ENCODE measurements at places on chromosomes 3 and 15. TPM values are rescaled to one million over a fixed set of nuclear protein-coding genes. Genes with fewer than 3 reads are reported as not detected.

Gene CD96
- not detected for total RNA-seq

- no peak for DNase-seq
Measured at GRCh38 chr3:194612221-194612620, 21.0 kb downstream of the TMEM44 start.

Gene NCEH1
- 41.2 TPM for total RNA-seq

DNA sequence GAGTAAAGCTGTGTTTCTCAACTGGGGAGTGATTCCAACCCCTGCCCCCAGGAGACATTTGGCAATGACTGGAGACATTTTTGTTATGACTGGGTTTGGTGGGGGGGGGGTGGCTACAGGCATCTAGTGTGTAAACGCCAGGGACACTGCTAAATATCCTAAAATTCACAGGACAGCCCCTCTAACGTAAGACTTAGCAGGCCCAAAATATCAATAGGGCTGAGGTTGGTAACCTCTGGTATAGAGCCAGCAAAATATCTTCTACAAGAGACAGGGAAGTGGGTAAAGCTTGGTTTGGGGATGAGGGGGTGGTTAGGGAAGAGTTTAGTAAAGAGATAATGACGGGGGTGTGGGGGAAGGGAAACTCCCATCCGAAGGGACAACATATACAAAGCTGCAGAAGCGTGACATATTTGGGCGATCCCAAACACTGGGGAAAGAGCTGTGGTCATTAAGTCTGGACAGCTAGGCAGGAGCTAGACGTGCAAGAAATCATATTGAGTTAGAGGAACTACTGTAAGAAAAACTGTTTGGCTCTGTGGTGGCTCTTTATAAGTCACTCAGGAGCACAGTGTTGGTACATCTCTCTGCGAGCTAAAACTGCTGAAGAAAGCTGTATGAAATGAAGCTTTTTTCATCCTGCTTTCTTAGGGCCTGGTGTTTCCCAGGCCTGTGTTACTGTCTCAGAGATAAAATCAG lies 697 bp upstream of the TRIM69 start:
- peak; percentile 44 for DNase-seq

Gene ISL2
- not detected for total RNA-seq

GRCh38 chr3:170178651-170179050 lies 2.9 kb downstream of the PHC3 start:
- DNase-seq: no peak

DNA sequence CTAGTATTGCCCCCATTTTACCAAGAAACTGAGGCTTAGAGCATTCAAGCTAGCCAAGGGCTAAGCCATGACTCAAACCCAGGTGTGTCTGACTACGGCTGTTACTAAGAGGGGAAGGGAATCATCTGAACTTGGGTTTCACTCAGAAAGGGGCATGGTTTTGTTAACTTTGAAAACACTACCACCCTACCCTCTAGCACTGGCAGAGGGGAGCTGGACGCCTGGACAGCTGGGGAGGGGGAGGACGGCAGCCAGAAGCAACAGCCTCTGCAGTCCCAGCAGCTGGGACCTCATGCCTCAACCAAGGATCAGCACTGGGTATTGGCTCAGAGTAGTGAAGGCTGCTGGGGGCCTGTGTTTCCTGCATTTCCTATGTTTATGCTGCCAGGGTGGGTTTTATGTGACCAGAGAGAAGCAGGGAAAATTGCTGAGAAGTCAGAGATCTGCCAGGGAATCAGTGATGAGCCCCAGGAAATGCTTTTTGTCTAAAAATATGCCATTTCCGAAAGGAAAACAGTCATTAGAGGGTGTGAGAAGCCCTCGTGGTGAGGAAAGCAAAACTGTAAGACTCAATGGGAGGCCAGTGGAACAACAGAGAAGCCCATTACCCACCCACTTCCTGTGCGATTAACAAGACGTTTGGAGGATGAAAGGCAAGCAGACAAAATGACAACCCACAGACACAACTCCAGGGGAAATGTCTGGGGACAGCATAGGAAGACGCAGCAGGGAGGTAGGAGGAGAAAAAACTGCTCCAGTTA lies 41.2 kb downstream of the LIPC start:
- no peak for DNase-seq

Gene RAF1
- total RNA-seq: 124 TPM

Gene ISG20
- total RNA-seq: 10.8 TPM

- no peak for DNase-seq
Measured at GRCh38 chr3:152738656-152739055, 96.3 kb upstream of the P2RY1 start.

- peak; percentile 89 for DNase-seq
Measured at GRCh38 chr3:138347960-138348753, at the start of gene MRAS. TSS of gene MRAS (plus strand) at chr3:138348579. CDS start at chr3:138372884, 24,305 bp downstream.

Gene SNX22
- 0.76 TPM for total RNA-seq

Gene GOLGA6L10
- total RNA-seq: 0.69 TPM

Gene TGM4
- total RNA-seq: not detected
